ENCODE measurements at places on chromosomes 5 and 9. TPM values are rescaled to one million over a fixed set of nuclear protein-coding genes. Genes with fewer than 3 reads are reported as not detected.

The GARIN3 gene
- not detected for total RNA-seq

The HACD4 gene
- 4.8 TPM for total RNA-seq

The TAS2R1 gene
- total RNA-seq, result not detected

The LCN9 gene
- total RNA-seq, result not detected

The DPYSL3 gene
- 107 TPM for total RNA-seq

The CAAP1 gene
- 38.2 TPM for total RNA-seq

The PRRX2 gene
- total RNA-seq, result not detected

The GABRA6 gene
- not detected for total RNA-seq

The FTMT gene
- not detected for total RNA-seq

The ASS1 gene
- total RNA-seq, result 57.9 TPM

The ROPN1L gene
- total RNA-seq, result not detected

The GLDC gene
- 0.41 TPM for total RNA-seq

The UNC5A gene
- total RNA-seq, result not detected

The SYNPO gene
- total RNA-seq, result 38.1 TPM

The SLC25A2 gene
- 1.8 TPM for total RNA-seq

The KDM4C gene
- total RNA-seq, result 93.2 TPM

The MYMK gene
- total RNA-seq, result not detected

The MYORG gene
- total RNA-seq, result 42.0 TPM

The ARHGEF28 gene
- total RNA-seq, result 18.7 TPM

The XRCC4 gene
- total RNA-seq, result 7.3 TPM

The NFIB gene
- 150 TPM for total RNA-seq

The POU4F3 gene
- not detected for total RNA-seq

The BTNL9 gene
- 2.5 TPM for total RNA-seq

The CARTPT gene
- 41.9 TPM for total RNA-seq

The NUTM2G gene
- not detected for total RNA-seq

The MCTP1 gene
- total RNA-seq, result 3.3 TPM

The ARL14EPL gene
- total RNA-seq, result not detected

The MELK gene
- total RNA-seq, result 3.4 TPM

The TTLL11 gene
- 47.4 TPM for total RNA-seq

The DND1 gene
- 0.40 TPM for total RNA-seq

The LECT2 gene
- total RNA-seq, result not detected

The DBH gene
- not detected for total RNA-seq

The PCDHGA4 gene
- total RNA-seq, result 18.0 TPM

The NME5 gene
- total RNA-seq, result not detected

The NEURL1B gene
- total RNA-seq, result 168 TPM

The ERGIC1 gene
- total RNA-seq, result 199 TPM
